ENCODE measurements at places on chromosomes 5 and 9. TPM values are rescaled to one million over a fixed set of nuclear protein-coding genes. Genes with fewer than 3 reads are reported as not detected.

The GFI1B gene
- 0.23 TPM for total RNA-seq

The FOXI1 gene
- not detected for total RNA-seq

The ANKRD31 gene
- total RNA-seq = 1.2 TPM

The RNF183 gene
- not detected for total RNA-seq

The PCDHGB1 gene
- 10.4 TPM for total RNA-seq

The LRRC14B gene
- total RNA-seq = 3.2 TPM

The EIF4EBP3 gene
- total RNA-seq = not detected

The PTGR1 gene
- 25.1 TPM for total RNA-seq

The DIPK1B gene
- total RNA-seq = 37.4 TPM

The CSF1R gene
- 15.7 TPM for total RNA-seq

The RUFY1 gene
- total RNA-seq = 31.1 TPM

The OTP gene
- total RNA-seq = 3.2 TPM

The SMIM33 gene
- total RNA-seq = not detected

The TPRN gene
- total RNA-seq = 7.8 TPM

The OGN gene
- 11.8 TPM for total RNA-seq

The GABRA6 gene
- 0.23 TPM for total RNA-seq

The SPINK4 gene
- not detected for total RNA-seq

The ARHGEF37 gene
- 3.0 TPM for total RNA-seq

The NR6A1 gene
- 2.5 TPM for total RNA-seq

The PTCD2 gene
- 8.5 TPM for total RNA-seq

The RNF180 gene
- 110 TPM for total RNA-seq

The GPR150 gene
- 0.23 TPM for total RNA-seq

The AQP3 gene
- total RNA-seq = 0.23 TPM

The RACK1 gene
- total RNA-seq = 3,012 TPM

The NTRK2 gene
- 272 TPM for total RNA-seq

Data from diencephalon (tissue), 1 donor.